T-helper 2 cell treated with Interferon-gamma antibody and Interleukin-4, amounts not matched to agents 5 μg/mL and 100 μg/mL, for 36 hours (primary cell): ENCODE measurements at places on chromosomes 7 and 10.

DNA sequence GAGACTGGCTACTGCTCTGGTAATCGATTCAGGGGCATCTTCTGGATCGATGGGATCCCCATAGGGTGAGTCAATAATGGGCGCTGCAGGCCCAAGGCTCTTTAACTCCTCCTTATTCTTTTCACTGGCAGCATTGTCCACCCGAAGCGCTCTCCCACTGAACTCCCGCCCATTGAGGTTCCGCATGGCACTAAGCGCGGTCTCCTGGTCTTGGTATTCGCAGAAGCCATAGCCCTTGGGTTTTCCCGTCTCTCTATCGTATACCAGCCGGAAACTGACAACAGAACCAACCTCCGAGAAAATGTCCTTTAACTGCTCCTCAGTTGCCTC is 285 bp downstream of the CSTF2T start:
- H3K27me3 ChIP-seq: no peaks in the 10 kb centered on the region
- H3K36me3 ChIP-seq: peaks cover 60% of the 10 kb centered on the region

DNA sequence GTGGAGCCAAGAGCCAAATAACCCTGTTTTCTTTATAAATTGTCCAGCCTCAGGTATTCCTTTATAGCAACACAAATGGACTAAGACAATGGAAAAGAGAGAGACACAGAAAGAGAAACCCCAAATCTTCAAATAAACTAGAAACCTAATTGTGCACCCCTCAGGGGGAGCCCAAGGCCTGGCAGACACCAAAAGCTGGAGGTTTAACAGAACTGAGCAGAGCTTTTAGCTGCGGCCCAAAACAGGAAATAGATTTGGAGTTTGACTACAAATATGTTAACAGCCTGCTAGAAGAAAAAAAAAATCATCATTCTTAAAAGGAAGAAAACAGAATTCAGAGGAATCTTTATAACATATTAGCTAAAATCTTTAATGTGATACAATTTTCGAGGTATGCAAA is 1135.0 kb downstream of the GATA3 start:
- H3K4me1 ChIP-seq: peaks cover 2% of the 10 kb centered on the region
- no peaks in the 10 kb centered on the region for H3K27me3 ChIP-seq
- no peak overlapping the region for H3K27ac ChIP-seq
- H3K4me3 ChIP-seq: no peak overlapping the region

DNA sequence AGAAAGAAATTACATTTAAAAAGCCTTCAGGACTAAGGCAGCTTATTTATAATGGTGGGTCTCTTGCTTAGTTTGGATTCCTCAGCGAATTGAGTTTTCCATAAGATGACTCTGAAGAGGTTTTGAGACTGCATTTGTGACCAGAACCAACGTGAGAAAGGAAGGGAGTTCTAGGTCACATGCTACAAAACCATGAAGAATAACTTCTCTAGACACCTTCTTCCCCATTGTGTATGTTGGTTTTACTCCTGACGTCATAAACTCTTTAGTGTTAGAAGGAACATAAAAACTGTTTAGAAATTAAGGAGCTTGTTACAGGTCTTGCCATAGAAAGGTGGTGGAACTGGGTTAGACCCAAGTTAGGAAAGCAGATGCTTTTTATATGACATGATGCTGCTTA is 11.1 kb downstream of the PTPN12 start:
- no peak overlapping the region for H3K27ac ChIP-seq
- H3K4me3 ChIP-seq: no peak overlapping the region
- no peaks in the 10 kb centered on the region for H3K36me3 ChIP-seq
- DNase-seq: no peak
- peaks cover 10% of the 10 kb centered on the region for H3K4me1 ChIP-seq
- peaks cover 5% of the 10 kb centered on the region for H3K27me3 ChIP-seq

- peaks cover 11% of the 10 kb centered on the region for H3K4me1 ChIP-seq
- no peak overlapping the region for H3K27ac ChIP-seq
- DNase-seq: no peak
- peak overlapping the region; percentile 58 for H3K4me3 ChIP-seq
Observed at GRCh38 chr7:90595342-90595800, 750 bp upstream of the CDK14 start.

DNA sequence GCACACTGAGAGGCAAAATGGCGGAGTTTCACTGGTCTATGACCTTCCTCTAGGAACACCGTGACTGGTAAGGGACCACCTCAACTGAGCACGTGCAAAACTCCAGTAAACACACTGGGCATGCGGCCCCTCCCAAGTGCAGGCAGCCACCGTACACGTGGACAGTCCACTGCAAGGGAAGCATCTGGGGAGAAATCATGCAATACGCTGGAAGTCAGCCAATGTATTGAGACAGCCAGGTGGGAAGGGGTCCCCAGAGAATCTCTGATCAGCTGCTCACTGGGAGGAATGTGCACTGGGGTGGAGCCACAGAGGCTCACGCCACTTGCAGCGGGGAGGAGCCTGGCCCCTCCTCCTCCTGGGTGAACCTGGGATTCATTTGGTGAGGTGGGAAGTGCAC is 49.3 kb downstream of the CFAP46 start:
- no peak overlapping the region for H3K4me3 ChIP-seq
- DNase-seq: no peak
- peaks cover 14% of the 10 kb centered on the region for H3K27me3 ChIP-seq
- no peaks in the 10 kb centered on the region for H3K4me1 ChIP-seq
- no peak overlapping the region for H3K27ac ChIP-seq
- H3K36me3 ChIP-seq: no peaks in the 10 kb centered on the region

DNA sequence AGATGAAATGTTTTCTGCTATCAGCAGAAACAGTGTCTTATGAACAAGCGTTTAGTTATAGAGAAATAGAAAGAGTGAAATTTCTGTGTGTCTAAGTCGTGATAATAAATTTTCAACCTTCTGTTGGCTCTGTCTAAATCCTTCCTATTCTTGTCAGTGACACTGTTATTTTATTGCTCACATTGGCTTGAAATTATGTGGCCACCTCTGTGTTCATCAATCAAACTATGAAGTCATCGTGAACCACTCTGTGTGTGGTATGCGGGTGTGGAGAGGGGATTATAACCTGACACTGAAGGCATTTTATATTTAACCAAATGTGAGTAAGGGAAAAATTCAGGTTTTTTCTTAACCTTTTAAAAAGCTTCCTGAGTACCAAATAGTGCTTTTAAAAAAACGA is 12.3 kb downstream of the AOAH start:
- H3K4me1 ChIP-seq: peaks cover 52% of the 10 kb centered on the region
- DNase-seq: no peak
- H3K4me3 ChIP-seq: no peak overlapping the region
- peaks cover 81% of the 10 kb centered on the region for H3K36me3 ChIP-seq
- no peaks in the 10 kb centered on the region for H3K27me3 ChIP-seq

DNA sequence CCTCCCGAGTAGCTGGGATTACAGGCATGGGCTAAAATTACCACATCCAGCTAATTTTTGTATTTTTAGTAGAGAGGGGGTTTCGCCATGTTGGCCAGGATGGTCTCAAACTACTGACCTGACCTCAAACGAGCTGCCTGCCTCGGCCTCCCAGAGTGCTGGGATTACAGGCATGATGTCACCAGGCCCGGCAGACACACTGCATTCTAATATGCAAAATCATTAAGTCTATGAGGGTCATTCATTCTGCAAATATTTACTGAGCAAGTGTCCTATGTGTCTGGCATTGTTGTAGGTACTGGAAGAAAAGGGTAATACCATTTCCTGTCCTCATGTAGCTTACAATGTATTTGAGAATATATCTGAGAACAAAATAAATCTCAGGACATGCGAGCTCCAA is 2.7 kb downstream of the PUS7 start:
- H3K4me3 ChIP-seq: peak overlapping the region; percentile 54
- peak overlapping the region; percentile 10 for H3K27ac ChIP-seq
- peaks cover 9% of the 10 kb centered on the region for H3K36me3 ChIP-seq
- no peaks in the 10 kb centered on the region for H3K27me3 ChIP-seq
- DNase-seq: no peak
- peaks cover 15% of the 10 kb centered on the region for H3K4me1 ChIP-seq

DNA sequence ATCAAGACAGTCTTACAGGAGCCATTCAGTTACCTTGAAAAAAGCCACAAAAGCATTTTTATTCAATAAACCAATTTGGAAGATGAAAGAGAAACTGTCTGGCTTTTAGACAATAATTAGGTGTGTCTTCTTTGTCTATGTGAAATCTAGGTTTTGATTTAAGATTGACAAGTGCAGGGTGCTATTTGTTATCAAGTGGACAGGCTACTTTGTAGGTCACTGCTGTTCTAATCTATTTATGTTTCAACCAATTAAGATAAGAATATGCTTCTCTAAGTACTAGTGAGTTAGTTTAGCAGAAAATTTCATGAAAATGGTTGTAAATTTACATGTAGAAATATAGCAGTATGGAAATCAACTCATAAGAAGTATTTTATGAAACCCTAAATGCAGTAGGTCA is 177.5 kb downstream of the CACNA2D1 start:
- H3K4me1 ChIP-seq: no peaks in the 10 kb centered on the region
- no peaks in the 10 kb centered on the region for H3K36me3 ChIP-seq
- no peak for DNase-seq
- H3K27ac ChIP-seq: no peak overlapping the region

DNA sequence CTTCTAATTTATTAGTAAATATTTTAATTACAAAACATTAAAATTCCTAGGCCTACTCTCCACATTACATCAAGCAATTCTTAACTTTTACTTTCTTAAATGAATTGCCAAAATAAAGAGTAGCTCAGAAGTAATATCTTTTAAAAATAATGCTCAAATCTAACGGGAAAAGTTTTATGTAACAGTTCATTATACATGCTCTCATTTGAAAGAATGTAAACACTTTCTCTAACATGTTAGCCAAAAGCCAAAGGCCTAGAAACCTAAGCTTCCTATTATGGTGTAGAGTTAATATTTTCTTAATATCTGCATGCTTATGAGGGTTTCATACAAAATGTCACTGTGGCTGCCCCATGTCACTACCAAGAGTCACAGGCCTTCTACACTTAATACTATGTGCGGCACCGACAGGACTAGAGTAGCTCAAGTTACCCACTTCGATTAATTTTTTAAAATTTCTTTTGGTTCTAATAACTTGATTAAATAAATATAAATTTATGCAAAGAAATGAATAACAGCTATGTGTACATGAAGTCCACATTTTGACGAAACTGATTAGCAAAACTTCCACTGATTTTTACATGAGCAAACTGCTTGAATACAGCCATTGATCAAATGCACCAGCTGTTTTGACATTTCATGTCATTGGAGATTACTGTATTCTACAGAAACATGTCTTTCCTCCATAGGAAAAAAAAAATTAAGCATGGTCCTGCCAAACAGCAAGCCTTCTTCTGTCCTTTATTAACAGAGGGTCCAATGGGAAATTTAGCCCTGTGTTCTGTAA is 3.5 kb downstream of the COBL start:
- no peak overlapping the region for H3K4me3 ChIP-seq
- no peak overlapping the region for H3K27ac ChIP-seq
- peaks cover 45% of the 10 kb centered on the region for H3K27me3 ChIP-seq

DNA sequence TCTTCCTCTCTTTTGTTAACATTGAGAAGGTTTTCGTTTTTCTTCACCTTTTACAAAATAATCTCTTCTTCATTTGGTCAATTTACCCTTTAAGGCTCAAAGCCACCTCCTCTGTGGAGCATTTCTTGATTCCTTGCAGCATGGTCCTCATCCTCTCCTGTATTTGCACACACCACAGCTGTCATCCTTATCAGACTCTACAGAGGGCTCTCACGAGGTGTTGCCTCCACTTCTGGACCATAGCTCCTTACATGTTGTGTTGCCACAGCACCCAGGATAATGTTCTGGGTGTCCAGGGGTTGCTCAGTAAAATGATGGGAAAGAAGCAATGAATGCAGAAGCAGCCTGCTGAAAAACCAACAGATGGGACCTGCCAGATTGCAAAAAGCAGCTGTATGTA is 192.8 kb downstream of the SH2D4B start:
- no peak for DNase-seq
- H3K36me3 ChIP-seq: no peaks in the 10 kb centered on the region
- no peak overlapping the region for H3K4me3 ChIP-seq
- H3K27ac ChIP-seq: no peak overlapping the region
- no peaks in the 10 kb centered on the region for H3K4me1 ChIP-seq

- H3K36me3 ChIP-seq: no peaks in the 10 kb centered on the region
- no peak for DNase-seq
- H3K27ac ChIP-seq: no peak overlapping the region
- H3K4me1 ChIP-seq: no peaks in the 10 kb centered on the region
Observed at GRCh38 chr10:123309731-123310130, 155.5 kb downstream of the BUB3 start.
